Osteocyte (in vitro differentiated cells): ENCODE measurements at places on chromosomes 6 and 20. TPM values are rescaled to one million over a fixed set of nuclear protein-coding genes. Genes with fewer than 3 reads are reported as not detected.

GRCh38 chr6:14333556-14334305, 216.2 kb downstream of the CD83 start:
- DNase-seq, result no peak

- DNase-seq, result no peak
Observed at GRCh38 chr20:22620342-22620741, 36.0 kb upstream of the FOXA2 start.

- no peak for DNase-seq
Observed at GRCh38 chr6:21357262-21357661, 236.3 kb upstream of the SOX4 start.

GRCh38 chr20:47196091-47197081, 160.1 kb downstream of the ZMYND8 start:
- peak; percentile 92 for DNase-seq

DNA sequence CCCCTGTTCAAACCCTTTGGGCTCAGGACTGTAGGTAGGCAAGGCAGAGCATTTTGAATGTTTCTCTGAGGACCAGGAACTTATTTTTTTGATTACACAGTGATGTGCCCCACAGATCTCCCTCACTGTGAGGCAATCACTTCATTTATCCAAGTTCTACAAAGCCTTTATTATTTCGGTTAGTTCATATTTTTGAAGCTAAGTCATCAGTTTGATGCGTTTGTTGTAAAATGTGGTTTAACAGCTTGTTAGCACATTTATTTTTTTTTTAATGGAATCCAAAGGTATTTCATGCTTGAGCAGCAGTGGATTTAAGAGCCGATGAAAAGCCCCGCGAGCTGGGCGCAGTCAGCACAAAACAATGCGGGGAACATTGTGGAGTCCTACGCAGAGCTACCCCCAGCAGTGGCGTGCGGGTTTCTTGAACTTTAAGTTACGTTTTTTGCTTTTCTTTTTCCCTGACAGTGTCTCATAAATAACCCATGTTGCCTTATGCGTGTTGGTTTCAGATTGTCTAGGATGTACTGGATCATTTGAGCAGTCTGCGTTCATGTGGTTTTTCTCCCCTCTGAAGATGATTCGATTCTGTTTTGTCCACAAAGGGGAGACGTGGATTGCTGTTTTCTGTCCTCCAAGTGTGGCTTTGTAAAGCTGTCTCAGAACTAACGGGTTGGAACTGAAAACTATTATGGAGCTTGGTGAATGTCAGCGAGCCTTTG, 233.6 kb upstream of the BMP2 start:
- no peak for DNase-seq

ARFGEF3 gene
- total RNA-seq, result 0.05 and 0.08 TPM in 2 replicates

BANF2 gene
- not detected in 2 replicates for total RNA-seq
